Stromal cell of bone marrow (primary cell): ENCODE measurements at places on chromosomes 5 and 9.

- no peak for DNase-seq
Measured at GRCh38 chr5:178114325-178115135, 1.2 kb downstream of the N4BP3 start.

- DNase-seq: no peak
Measured at GRCh38 chr5:163407034-163407655, 30.2 kb upstream of the CCNG1 start.

GRCh38 chr5:156936972-156937371 lies 26.1 kb downstream of the TIMD4 start:
- DNase-seq: no peak

GRCh38 chr5:151646334-151646733 lies 40.4 kb downstream of the SPARC start:
- DNase-seq: no peak

DNA sequence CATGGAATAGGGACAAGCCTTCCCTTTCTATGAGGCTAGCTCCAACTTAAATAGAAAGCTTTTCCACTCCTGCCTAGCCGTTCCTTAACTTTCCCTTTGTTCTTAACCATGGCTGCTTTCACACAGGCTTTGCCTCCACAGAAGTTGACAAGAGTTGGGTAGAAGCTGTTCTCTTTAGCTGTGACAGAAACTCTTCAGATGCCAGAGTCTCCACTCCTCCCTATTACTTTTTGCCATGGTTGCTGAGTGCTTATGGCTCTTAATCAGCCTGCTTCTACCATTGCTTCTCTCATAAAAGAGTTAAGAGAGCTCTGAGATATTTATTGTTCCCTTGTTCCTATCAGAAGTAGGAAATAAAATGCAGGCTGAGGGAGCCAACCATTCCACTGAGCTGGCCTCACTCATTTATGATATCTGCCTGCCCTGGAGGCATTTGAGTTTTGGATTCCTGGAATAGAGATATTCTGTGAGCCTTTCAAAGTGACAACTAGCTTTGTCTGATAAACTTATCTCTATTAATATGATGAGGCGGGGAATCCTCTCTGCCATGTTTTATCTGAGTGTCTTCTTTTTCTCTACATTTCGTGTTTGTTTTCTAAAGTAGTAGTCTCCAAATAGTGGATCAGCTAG lies 162.6 kb downstream of the DMAC1 start:
- DNase-seq: no peak

DNA sequence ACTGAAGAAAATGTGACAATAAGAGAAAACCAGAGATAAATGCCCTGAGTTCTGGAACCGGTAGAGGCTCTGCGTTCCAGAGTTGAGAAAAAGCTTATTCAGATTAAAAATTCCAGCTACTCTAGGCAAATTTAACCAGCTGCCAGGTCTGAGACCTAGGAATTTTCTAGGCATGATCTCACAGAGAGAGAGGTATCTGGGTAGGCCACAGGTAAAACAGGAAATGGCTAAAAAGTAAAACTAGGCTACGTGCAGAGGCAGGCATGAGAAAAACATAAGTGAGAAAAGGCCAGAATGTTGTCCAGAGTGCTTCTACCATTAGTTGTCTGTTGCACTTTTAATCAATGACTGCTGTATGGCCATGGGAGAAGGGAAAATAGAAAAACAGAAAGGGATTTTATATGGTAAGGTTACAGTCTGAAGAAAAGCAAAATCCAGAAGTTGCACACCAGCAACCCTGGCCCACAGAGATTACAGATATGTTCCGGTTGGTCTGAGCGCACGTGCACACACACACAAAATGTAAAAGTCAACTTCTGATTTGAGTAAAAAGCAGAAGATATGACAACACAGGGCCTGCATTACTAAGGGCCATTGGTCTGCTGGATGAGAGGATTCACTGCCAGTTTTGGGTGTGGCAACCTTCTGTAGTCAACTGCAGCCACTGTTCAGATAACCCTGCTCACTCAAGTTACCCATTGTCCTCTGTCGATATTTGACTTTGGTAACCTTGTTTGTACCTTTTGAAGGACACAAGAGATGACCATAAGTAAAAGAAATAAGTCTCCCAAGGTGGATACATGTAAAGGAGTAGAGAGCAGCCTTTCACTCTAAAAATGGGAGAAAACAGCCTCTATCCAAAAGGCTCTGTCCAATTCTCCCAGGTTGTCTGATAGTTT lies 266.0 kb downstream of the DTWD2 start:
- DNase-seq: no peak

GRCh38 chr9:120545701-120546550 lies 34.0 kb downstream of the CDK5RAP2 start:
- DNase-seq: no peak

DNA sequence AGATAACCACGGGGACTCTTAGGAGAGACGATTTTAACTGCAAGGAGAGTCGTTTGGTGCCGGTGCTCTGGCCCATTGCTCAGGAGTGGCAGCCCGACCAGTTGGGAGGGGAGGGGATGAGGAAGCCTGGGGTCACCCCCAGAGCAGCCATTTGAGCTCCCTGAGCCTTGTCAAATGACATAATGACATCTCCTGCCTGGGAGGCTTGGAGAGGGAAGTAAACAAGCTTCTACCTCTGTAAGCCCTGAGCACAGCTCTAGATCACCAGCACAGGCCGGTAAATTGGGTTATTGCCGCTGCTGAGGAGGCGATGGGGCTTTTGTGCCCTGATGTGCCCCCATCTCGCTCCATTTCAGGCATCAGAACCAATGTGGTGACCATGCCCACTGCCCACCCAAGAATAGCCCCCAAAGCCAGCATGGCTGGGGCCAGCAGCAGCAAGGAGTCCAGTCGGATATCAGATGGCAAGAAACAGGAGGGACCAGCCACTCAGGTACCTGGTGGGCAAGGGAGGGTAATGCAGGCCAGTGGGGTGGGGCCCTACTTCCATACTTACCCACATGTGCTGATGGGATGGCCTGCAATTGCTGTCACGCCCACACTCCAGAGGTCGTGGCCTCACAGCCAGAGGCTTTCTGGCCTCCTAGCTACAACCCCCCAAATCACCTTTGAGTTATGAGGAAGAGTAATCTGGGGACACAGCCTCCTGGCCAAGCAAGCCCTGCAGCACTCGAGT lies 23.0 kb downstream of the CD74 start:
- DNase-seq: no peak
